ENCODE measurements at places on chromosomes 2 and 18. TPM values are rescaled to one million over a fixed set of nuclear protein-coding genes. Genes with fewer than 3 reads are reported as not detected.

ZNF892 gene
- polyA plus RNA-seq: 3.0 TPM

PRKAG3 gene
- polyA plus RNA-seq: 18.3 TPM

DNA sequence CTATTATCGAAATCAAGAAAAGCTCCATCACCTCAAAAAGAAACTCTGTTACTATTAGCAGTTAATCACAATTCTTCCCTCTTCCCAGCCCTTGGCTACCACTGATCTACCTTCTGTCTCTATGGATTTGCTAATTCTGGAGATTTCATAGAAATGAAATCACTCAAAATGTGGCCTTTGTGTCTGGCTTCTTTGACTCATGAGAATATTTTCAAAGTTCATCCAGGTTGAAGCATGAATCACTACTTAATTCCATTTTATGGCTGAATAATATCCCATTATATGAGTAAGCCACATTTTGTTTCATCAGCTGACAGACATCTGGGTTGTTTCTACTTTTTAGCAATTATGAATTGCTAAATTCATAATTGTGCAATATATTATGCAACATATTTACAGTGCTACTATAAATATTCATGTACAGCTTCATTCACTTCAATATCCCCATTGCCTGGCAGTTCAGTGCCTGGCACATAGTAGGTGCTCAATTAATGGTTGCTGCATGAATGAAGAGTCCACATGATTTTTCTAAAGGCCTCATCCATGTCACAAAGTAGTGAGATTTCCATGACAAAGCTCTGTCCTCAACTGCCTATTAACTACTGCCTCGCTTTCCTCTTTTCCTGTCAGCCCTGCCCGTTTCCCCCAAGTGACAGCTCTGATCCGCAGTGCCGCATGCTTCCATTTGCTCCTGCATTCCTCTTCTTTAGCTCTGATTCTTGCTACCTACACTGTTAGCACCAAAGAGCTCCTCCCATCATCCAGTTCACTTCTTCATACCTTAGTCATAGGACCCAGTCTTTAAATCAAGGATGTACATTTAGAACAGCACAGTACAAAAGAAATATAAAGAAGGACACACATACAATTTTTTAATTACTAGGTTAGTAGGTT, 32.8 kb downstream of the CCDC93 start:
- peak; percentile 89 for DNase-seq

- DNase-seq: no peak
These were observed 221.1 kb downstream of the ALPK2 start for GRCh38 chr18:58407649-58408407.

DNA sequence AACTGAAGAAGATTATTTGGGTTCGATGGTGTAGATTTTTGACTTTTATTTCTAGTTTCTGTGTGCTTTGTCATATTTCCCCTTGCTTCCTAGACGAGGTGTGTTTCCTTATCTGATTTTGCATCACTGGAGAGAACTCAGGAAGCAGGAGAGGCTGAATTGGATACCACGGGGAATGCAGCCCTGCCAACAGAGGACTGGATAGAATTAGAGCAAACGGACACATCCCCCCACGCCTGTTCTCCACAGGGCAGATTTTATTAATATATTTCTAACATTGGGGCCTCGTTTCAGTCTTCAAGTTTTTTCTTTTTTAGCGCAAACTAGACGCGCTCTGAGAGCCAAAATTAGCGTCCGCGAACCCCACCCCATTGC, 678 bp upstream of the VAPA start:
- DNase-seq: no peak

DNA sequence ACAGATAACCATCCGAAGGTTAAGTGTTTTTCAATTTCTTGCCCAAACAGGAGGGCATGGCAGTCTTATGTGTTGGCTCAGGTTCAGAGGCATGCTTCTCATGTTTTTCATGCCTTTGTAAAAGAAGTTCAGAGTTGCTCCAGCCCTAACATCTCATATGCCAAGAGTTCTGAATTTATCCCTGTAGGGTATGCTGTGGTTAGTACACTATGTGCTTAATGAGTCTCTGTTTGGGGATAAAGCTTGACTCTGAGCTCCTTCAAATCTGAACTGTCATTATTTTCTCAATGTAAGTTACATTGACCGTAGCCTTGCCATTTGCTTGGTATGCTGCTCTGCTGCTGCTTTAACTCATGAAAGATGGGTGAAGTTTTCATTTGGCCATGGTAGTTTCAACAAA, 67.9 kb upstream of the PNPT1 start:
- DNase-seq: no peak

GRCh38 chr18:4353853-4354418, 101.2 kb downstream of the DLGAP1 start:
- DNase-seq: no peak

GRCh38 chr2:238831177-238831576, 16.7 kb upstream of the TWIST2 start:
- no peak for DNase-seq

POTEJ gene
- not detected for polyA plus RNA-seq

TMEM163 gene
- 0.79 TPM for polyA plus RNA-seq

DNA sequence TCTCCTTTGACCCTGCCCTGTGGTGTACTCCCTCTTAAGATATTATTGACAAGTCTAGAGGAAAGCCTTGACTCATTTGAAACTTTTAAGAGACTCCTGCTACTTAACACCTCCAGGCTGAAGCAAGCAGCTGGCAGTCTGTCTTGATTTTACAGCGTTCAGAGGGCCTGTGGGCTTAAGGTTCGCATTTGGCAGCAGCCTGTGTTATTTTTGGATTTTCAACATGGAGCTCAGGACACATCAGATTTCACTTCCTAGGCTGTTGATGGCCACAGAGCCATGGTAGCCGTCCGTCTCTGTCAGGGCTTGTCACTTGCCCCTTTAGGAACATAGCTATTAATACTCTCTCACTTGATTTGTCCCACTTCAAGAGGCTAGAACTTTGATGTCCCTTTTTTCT, 73.6 kb downstream of the VWA3B start:
- DNase-seq: peak; percentile 74

DNA sequence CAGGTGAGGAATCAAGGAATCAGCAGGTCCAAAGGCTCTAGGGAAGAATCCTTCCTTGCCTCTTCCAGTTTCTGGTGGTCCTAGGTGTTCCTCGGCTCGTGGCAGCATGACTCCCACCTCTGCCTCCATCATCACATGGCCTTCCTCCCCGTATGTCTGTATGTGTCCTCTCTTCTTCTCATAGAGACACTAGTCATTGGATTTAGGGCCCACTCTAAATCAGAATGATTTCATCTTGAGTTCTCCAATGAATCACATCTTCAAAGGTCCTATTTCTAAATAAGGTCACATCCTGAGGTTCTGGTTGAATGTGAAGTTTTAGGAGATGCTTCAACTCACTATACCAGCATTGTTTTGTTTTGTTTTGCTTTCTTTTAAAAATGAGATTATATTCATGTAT, 11.1 kb upstream of the AGFG1 start:
- DNase-seq: no peak

KIF1A gene
- 6.0 TPM for polyA plus RNA-seq

DNA sequence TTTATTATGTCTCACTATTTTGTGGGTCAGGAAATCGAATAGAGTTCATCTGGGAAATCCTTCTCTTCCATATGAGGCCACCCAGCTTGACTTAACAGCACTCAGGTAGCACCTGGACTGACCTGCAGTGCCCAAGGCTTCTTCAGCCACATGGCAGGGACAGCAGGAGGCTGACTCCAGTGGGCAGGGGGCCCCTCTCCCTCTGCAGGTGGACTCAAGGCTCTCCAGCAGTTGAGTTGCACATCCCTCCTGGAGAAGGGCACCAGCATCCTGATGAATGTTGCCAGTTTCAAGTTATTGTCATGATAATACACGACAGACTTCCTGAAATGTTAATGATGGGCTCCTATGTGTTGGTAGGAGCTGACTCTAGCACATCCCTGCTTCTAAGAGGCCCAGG, 338.1 kb upstream of the RAB6C start:
- DNase-seq: no peak

DNA sequence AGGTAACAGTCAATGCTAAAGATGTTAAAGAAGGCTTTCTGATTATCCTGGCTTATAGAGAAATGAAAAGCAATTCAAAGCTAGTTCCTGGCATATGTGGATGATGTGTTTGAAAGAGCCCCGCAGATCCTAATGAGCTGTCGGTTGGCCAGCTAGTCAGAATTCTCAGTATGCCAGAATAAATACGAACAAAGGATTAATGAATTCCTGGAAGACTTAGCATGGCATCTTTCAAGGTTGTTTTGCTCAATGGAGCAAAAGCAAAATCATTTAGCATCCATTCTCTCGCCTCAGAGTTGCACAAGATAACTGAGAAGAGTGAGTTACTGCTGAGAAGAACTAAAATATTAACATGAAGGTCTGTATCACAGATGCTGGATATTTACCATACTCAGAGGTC, 307.6 kb downstream of the RIT2 start:
- DNase-seq: no peak

GRCh38 chr2:15506229-15506819, 54.8 kb downstream of the NBAS start:
- no peak for DNase-seq

DNA sequence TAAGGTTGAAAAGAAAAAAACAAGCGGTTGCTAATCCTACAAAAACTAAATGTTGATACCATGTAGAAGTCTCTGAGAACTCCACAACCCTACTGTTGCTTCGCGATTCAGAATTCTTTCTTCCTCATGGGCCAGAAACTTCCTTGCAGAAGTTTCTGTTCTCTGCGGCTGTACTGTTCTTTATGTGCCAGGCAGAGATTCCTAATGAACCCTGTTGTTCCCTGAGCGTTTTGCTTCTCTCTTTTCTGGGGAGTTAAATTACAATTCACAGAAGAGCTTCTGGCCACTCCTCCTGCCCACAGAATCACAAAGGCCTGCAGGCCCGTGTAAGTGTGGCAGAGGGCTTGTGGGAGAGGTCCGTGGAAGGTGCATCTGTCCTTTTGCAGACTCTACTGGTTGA, 1.8 kb upstream of the THNSL2 start:
- DNase-seq: no peak

- no peak for DNase-seq
These were observed 188.9 kb downstream of the SH3BP4 start for GRCh38 chr2:235140801-235141081.

IL1B gene
- 2.5 TPM for polyA plus RNA-seq

- no peak for DNase-seq
These were observed 51.7 kb downstream of the CABYR start for GRCh38 chr18:24190590-24190989.

DNA sequence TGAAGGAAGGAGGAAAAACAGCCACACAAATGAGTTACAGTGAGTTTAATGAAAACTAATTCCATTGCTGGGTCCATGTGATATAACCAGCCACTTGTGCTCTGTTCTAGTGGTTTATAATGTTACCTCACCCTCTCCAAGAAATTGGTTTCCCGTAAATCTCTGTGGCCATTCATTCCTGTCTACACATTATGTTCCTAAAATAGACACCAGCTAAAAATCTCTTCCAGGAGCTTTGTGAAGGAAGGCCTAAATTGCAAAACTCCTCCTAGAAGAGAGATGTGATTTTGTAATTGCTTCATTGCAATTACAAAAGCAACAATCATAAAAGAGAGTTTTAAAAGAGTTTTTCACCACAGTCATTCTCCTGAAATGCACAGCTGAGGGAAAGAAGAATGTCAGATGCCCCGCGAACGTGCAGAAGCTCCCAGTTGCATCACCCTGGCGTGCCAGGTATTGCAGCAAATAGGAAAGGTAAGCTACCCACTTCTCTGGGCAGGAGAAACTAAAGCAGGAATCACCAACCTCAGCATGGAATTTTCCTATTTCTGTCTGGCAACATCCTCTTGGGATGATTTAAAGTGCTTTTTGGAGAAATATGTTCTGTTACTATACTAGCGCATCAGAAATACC, 1.7 kb downstream of the SCN1A start:
- no peak for DNase-seq

GRCh38 chr2:176680916-176681516, 411.8 kb downstream of the MTX2 start:
- DNase-seq: no peak

DNA sequence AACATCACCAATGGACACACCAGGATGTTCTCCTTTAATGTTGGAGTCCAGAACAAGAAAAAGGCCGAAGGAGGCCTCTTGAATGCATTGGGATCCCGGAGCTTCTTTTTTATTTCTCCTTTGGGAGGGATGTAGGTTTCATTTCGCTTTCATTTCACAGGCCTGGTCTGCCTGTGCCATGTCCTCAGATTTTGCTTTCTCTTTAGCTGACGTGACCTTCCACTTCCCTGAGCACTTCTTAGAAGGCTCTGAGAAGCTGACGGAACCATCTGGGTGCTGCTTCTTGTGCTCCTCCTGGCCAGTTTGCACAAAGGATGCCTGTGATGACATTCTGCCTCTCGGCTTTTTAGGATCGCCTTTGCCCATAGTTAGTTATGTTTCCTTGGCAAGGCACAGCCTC, 15.1 kb upstream of the MBOAT2 start:
- DNase-seq: no peak

DNA sequence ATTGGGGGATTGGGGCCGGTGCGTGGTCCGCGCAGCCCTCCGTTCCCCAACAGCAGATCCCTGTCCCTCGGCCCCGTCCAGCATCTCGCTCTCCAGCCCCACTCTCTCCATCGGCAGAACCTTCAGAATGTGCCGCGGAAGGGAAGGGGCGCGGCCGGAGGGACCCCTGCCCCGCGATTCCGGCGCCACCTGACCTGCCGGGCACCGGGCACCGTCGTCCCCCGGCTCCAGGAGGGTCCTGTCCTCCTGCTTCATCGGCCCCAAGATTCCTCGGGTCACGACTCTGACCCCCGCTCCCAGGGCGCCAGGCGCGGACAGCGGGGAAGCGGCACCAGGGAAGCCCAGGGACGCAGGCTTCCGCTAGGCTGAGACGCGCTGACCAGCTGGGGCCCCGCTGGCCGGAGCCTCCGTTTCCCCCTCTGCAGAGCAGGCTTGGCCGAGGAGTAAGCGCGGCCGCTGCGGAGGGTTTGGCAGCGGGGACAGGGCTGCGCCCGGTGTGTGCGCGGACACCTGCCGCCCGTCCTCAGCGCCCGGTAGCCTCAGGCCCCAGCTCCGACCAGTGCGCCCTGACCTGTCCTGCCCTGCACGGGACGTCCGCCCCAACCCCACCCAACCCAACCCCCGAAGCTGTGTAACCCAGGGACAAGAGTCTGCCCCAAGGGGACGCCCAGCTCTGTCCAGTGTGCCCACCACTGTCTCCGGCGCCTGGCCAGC, 16.8 kb upstream of the BOK start:
- no peak for DNase-seq

B3GNT7 gene
- polyA plus RNA-seq: 0.67 TPM

GRCh38 chr2:101012054-101012705, 10.1 kb downstream of the RPL31 start:
- no peak for DNase-seq

RAB1A gene
- 154 TPM for polyA plus RNA-seq

RGPD4 gene
- polyA plus RNA-seq: 0.24 TPM

- DNase-seq: no peak
These were observed 41.5 kb upstream of the CHST9 start for GRCh38 chr18:27226556-27227075.

- peak; percentile 40 for DNase-seq
These were observed 12.8 kb upstream of the GBX2 start for GRCh38 chr2:236180831-236181453.

ARHGEF33 gene
- polyA plus RNA-seq: 1.6 TPM
